Amniotic stem cell (primary cell): ENCODE measurements at places on chromosomes 16 and 17.

DNA sequence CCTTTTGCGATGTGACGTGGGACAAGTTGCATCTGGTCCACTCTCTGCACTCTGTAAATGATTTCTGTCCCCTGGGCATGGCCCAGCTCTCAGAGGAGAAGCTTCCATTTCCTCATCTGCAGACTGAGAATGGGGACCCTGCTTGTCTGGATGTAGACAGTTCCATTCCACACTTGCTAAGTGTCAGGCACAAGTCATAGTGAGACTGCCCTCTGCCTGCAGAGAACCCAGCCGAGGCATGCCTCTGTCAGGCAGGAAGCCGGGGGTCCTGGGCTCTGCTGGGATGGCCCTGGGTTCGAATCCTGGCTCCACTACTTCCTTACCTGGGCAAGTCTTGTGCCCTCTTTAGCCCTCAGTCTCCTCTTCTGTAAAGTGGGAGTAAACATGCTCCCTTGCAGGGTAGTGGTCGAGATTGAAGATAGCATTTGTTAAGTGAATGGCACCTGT is 4.1 kb downstream of the MAP2K3 start:
- no peak for DNase-seq

DNA sequence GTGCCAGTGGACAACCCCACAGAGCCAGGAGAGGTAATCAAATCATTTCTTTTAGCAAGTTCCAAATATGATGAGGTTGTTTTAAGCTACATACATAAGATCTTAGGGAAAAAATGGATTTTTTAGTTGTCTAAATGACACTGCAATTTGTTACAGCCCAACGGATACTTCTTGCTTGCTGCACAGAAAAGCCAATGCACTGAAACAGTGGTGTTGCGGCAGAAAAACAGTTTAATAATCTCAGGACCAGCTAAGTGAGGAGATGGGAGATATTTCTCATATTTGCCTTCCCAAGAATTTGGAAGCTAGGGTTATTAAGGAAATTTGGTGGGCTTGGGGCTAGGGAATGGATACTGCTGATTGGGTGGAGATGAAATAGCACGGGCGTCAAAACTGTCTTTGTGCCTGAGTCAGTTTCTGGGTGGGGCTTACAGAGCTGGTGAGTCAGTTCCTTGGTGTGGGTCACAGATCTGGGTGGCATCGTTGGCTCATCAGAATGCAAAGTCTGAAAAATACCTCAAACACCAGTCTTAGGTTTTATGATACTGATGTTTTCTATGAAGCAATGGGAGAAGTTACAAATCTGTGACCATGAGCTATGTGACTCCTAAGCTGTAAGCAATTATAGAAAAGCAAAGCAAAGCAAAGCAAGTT is 255.4 kb downstream of the IRX3 start:
- DNase-seq: no peak

DNA sequence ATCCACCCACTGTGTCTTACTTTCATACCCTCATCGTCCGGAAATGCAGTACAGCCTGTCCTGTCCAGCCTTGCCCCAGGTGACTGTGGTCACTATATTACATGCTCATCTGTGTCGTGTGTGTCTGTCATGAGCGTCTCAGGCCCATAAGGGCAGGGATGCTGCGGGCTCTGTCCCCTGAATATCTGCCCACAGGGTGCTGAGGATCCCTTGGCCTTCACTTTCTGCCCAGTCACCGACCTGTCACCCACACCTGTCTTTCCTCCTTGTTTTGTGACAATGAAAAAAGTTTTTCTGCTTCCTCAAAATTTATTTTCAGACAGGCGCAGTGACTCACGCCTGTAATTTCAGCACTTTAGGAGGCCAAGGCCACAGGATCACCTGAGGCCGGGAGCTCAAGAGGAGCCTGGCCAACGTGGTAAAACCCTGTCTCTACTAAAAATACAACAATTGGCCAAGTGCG is 1.4 kb upstream of the CTRB1 start:
- DNase-seq: no peak

- DNase-seq: no peak
Measured at GRCh38 chr17:76696763-76697701, 13.7 kb downstream of the MXRA7 start.

DNA sequence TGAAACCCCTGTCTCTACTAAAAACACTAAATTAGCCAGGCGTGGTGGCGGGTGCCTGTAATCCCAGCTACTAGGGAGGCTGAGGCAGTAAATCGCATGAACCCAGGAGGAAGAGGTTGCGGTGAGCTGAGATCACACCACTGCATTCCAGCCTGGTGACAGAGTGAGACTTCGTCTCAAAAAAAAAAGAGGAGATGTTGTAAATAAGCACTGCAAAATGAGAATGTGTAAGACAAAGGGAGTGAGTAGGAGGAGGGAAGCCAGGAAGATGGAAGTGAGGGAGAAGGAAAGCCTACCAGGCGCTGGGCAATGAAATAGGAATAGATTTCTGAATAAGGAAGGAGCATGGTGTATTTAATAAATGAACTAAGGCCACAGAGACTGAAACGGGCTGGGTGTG is 8.7 kb upstream of the PRPF8 start:
- DNase-seq: no peak

- no peak for DNase-seq
Measured at GRCh38 chr16:70739389-70739788, 53.5 kb upstream of the MTSS2 start.

DNA sequence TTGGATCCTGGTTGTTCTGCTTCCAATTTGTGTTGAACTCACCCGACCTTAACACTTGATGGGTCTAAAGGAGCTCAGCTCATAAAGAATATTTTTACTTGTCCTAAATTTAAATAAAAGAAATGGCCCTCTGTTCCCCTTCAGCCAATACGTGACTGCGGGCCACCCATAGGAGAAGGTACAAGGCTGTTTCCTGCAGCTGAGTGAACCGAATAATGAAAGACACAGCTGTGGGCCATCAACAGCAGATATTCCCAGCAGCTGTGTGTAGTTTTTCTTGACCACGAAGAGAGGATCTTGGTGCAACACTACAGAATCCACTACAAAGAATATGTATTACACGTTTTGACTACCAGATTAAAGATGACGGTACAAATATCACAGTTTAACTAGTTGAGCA is 1431.6 kb downstream of the CDH11 start:
- no peak for DNase-seq

- DNase-seq: no peak
Measured at GRCh38 chr17:10793816-10794215, 10.1 kb downstream of the TMEM238L start.

DNA sequence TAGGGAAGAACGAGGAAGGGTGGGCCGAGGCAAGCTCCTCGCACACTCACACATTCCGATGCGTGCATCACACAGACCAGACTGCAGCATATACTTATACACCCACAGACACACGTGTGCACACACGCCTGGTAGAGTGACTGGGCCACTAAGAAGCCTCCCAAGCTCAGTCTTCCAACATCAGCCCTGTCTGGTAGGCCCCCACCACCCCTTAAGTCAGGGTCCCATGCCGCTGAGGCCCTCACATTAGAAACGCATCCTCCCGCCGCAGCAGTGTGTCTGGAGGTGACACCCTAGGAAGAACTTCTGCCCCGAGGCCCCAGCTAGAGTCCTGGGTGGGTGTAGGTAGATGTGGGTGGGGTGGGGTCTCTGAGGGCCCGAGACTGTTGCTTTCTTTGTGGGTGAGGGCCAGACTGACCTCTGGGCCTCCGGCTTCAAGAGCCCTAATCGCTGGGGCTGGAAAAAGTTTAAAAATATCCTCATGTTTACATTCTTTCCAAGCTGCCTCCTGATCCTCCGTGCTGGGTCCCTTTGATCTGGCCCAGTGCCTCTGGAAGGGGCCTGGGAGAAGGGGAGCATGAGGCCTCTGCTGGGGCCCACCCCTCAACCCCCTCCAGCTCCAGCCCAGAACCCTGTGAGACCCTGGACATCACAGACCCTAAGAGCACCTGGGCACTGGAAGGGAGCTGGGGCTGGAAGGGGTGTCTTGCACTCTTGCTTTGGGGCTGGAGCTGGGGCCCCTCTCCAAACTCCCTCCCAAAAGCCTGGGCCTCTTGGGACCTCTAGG is 13.6 kb downstream of the CDH16 start:
- no peak for DNase-seq

DNA sequence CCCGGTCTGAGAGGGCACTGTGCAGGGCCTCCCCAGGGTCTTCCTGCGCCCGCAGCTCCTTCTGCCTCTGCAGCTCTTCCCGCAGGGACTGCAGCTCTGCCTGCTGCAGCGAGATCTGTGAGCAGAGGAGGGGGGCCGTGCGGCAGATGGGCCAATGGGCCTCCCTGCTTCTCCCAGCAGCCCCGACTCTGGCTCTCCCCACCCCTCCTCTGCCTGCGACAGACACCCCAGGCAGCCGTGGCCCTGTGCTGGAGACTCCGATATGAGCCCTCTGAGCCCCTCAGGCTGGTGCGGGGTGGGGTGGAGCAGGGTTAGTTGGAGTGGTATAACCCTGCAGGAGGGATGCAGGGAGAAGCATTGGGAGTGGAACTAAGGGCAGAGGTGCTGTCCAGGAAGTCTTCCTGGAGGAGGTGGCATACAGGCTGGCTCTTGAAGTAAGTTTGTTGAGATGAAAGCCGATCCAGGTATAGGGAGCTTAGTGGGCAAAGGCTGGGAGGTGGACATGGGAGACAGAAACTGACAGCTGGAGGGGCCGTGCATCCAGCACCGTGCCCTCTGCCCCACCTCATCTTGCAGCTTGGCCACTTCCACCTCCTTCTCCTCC is 5.0 kb downstream of the THOC6 start:
- DNase-seq: no peak

DNA sequence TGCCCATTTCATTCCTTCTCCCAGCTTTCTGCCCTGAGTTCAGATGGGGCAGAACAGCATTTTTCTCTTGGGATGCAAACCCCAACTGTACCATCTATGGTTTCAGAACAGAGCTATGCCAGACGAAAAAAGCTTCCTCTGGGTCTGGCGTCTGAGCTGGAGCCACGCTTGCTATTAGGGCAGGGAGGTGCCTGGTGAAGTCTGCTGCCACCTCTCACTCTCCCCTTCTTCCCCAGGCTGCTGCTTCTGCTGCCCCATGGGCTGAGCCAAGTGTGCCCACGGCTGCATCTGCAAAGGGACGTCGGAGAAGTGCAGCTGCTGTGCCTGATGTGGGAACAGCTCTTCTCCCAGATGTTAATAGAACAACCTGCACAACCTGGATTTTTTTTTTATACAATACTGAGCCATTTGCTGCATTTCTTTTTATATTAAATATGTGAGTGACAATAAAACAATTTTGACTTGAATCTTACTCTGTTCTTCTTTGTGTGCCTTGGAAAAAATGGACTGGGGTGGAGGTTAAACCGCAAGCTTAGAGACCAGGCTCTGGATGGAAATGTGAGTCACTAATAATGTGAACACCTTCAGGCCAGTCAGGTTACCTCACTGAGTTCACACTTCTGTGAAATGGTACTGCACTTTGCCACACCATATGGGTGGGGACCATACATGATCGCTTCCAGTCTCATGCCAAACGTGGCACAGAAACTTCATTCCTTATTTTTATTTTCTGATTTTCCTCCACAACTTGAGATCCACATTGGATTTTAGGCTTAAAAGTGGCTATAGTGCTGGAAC is 1.7 kb upstream of the MT1A start:
- no peak for DNase-seq

- DNase-seq: no peak
Measured at GRCh38 chr16:68486502-68487202, 38.3 kb upstream of the SMPD3 start.

DNA sequence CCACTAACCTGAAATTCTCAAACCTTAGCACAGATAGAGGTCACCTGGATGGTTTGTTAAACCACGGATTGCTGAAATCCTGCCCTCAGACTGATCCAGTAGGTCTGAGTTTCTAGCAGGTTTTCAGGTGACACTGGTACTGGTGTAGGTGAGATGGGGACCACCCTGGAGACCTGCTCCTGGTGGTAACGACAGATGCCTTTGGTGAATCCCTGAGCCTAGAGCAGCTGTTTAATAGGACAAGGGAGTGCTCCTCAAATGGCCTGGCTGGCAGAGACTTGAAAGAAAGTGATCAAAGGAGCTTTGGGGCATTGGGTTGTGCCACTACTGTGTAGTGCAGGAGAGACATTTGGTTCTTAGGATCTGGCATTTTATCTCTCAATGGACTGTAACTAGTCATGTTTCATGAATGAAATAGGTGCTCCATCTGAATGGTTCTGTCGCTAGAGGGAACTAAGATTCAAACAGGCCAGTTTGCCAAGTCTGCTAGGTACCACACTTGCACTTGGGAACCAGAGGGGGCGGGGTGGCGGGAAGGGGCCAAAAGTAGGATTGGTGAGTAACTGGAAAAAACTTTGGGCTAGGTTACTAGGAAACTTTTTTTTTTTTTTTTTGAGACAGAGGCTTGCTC is 2.9 kb upstream of the IFI35 start:
- DNase-seq: no peak

DNA sequence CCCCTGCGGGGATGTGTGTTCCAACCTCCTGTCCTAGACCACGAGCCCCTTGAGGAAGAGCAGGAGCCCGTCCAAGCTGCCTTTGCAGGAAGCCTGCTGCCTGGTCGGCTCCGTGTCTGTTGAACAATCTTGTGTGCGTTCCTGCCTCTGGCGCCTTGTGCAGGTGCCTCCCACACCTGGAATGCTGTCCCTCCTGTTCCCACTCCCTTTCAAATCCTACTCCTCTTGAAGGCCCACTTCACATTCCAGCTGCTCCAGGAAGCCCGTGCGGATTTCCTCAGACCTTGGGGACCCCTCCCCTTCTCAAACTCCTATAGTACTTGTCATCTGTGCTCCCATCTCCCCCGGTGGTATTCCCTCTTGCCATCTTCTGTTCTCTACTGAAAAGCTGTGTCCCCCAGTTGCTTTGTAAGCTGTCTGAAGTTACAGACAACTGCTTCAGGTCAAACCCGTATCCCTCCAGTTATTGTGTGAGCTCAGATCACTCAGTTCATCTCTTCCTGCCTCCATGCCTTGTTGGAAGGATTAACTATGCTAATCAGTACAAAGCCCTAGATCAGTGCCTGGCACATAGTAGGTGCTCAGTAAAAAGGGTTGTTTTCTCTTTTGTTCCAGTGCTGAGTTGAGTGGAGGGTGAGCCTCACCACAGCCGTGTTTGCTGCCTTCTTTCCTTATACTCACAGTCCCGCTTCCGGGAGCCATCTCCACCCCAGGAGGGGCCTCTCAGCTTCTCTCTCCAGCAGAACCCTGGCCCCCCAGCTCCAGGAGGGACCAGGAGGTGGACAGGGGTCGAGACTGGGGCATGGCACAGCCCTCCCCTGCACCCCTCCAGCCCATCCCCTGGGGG is 241.8 kb upstream of the CIBAR2 start:
- DNase-seq: no peak

- no peak for DNase-seq
Measured at GRCh38 chr16:74617206-74617788, 10.4 kb upstream of the GLG1 start.

GRCh38 chr16:57166451-57166850 is 19.4 kb downstream of the PSME3IP1 start:
- no peak for DNase-seq
